Melanocyte of skin (primary cell): ENCODE measurements at places on chromosomes 5 and 9. TPM values are rescaled to one million over a fixed set of nuclear protein-coding genes. Genes with fewer than 3 reads are reported as not detected.

Gene FOXD4L4
- total RNA-seq: 0.15 TPM in 1 of 2 replicates, not detected in the other

Gene TEX53
- not detected in 2 replicates for total RNA-seq

Gene IQGAP2
- 16.2 and 17.1 TPM in 2 replicates for total RNA-seq

Gene PCDHGC5
- 1.0 and 2.9 TPM in 2 replicates for total RNA-seq

Gene FYB1
- 2.7 and 5.9 TPM in 2 replicates for total RNA-seq

Gene ISL1
- total RNA-seq: not detected in 2 replicates

Gene TOR4A
- total RNA-seq: 1.9 and 11.3 TPM in 2 replicates

Gene GADD45G
- total RNA-seq: 0.67 TPM in 1 of 2 replicates, not detected in the other

Gene BASP1
- 20.4 and 28.2 TPM in 2 replicates for total RNA-seq

Gene FBP1
- total RNA-seq: under 0.01 and 0.15 TPM in 2 replicates

Gene GPR21
- 0.67 and 2.9 TPM in 2 replicates for total RNA-seq

Gene ECM2
- 0.15 TPM in 1 of 2 replicates, not detected in the other for total RNA-seq

Gene LEAP2
- 0.36 TPM in 1 of 2 replicates, not detected in the other for total RNA-seq

Gene TRAF1
- total RNA-seq: 1.8 and 3.4 TPM in 2 replicates

Gene NUTM2G
- not detected in 2 replicates for total RNA-seq

Gene PIP5K1B
- total RNA-seq: 0.36 TPM in 1 of 2 replicates, not detected in the other

Gene GMCL2
- not detected in 2 replicates for total RNA-seq

Gene FOXD4L5
- under 0.01 TPM in 2 replicates for total RNA-seq

Gene DNAH5
- total RNA-seq: under 0.01 TPM in 1 of 2 replicates, not detected in the other

Gene TSSK1B
- total RNA-seq: under 0.01 TPM in 1 of 2 replicates, not detected in the other

Gene TGFBR1
- 60.2 and 91.6 TPM in 2 replicates for total RNA-seq
